ENCODE measurements at places on chromosomes 3 and 15. TPM values are rescaled to one million over a fixed set of nuclear protein-coding genes. Genes with fewer than 3 reads are reported as not detected.

DNA sequence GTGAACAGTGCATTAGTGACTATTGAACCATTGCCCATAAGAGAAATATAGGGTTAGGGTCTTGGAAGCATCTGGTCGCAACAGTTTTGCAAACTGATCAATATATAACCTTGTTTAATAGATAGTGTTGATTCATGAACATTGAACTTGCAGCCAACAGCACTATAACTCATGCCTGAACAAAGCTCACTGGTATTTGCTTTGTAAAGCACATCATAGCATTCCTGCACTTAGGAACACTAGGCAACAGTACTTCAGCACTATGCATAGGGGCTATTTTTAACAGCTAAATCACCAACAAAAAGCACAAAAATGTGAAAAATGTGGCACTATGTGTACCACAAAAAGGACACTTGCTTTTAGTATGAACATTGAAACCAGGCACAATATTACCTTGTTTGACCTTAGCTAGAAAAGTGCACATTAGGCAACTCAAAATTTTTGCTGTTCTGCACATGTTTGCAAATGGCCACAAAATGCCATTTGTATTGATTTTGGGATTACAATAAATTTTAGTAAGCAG lies 68.0 kb downstream of the OXNAD1 start:
- no peaks in the 10 kb centered on the region for H3K4me1 ChIP-seq
- no peak overlapping the region for H3K4me3 ChIP-seq
- H3K36me3 ChIP-seq = no peaks in the 10 kb centered on the region
- H3K27me3 ChIP-seq = no peaks in the 10 kb centered on the region
- no peak for DNase-seq

- H3K4me1 ChIP-seq = no peaks in the 10 kb centered on the region
- no peaks in the 10 kb centered on the region for H3K36me3 ChIP-seq
- H3K4me3 ChIP-seq = no peak overlapping the region
- no peak for DNase-seq
- H3K27ac ChIP-seq = no peak overlapping the region
These were observed 528.1 kb upstream of the MCTP2 start for GRCh38 chr15:93703092-93703739.

Gene TRAT1
- 1.3 TPM for total RNA-seq

Gene RHCG
- total RNA-seq = not detected

Gene PTPN23
- total RNA-seq = 44.0 TPM

DNA sequence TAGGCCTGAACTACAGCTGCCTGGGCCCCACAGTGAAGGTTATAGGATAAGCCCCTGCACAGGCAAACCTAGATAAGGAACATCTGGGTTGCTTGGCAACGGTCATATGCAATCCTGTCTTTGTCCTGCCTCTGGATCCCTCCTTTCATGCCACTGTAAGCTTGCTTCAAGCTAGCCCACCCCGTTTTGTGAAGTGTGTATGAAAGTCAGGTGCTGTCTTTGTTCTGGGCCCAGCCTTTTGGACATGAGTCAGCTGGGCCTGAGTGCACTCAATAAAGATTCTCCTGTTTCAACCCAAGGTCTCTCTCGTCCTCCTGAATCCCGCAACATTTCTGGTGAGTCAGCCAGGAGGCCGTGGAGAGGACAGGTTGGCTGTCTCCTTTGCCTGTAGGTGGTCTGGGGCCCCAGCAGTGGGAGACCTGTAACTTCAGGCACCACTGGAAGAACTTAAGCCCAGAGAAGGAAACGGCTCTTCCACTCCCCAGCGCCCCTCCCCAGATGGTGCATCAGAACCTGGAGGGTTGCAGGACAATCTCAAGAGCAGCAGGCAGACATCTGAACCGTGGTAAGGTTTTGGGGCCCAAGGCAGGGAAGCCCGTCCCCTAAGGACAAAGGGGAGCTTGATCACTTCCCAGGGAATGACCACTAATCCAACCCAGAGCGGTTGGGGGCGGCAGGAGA lies 8.3 kb upstream of the SLC9C1 start:
- no peak overlapping the region for H3K4me3 ChIP-seq
- no peaks in the 10 kb centered on the region for H3K27me3 ChIP-seq
- no peak overlapping the region for H3K27ac ChIP-seq
- H3K36me3 ChIP-seq = no peaks in the 10 kb centered on the region
- peak; percentile 34 for DNase-seq
- H3K4me1 ChIP-seq = peaks cover 2% of the 10 kb centered on the region

DNA sequence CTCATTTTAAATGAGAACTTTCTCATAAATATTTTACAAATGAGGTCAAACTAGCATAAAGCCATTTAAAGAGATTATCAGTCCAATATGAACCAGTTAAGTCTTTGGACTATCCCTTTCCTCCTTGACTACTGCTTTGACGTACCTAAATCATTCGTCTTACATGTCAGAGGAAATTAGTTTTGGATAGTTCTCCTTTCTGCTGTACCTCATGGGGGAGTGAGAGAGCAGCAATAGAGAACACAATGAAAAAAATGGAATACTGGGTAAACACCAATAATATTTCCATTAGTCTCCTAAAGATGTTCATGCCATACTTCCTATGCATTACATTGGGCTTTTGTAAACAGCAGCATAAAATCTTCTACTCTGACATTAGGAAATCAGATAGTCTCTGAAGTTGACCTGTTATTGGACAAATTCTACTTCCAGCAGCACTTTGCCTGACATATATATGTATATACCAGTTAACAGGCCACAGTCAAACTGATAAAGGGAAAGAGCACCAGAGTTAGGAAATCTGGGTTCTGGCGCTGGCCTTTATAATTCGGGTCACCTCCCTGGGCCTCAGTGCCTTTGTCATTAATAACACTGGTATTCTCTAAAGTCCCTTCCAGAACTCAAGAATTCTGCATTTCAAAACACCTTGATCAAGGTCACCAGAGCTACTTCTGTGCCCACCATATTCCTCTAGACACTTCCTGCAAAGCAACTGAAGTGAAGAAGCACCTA lies 26.8 kb downstream of the TIMMDC1 start:
- no peaks in the 10 kb centered on the region for H3K4me1 ChIP-seq
- H3K27me3 ChIP-seq = no peaks in the 10 kb centered on the region
- H3K36me3 ChIP-seq = peaks cover 4% of the 10 kb centered on the region

DNA sequence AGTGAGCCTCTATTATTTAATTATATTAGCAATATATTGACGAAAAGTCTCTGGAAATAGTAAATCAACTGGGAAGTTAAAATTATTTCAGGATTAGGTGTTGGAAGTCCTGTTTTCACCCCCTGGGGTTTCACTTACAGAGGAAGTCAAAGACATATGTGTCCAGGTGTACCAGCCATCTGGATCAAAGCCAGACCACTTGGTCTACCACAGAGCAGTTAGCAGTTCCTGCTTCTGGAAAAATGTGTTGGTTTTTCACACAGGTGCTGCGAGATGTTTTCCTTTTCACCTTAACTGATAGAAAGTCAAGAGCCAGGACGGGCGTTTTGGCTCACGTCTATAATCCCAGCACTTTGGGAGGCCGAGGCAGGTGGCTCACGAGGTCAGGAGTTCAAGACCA lies 13.1 kb downstream of the MME start:
- no peaks in the 10 kb centered on the region for H3K36me3 ChIP-seq
- H3K27ac ChIP-seq = no peak overlapping the region
- H3K4me1 ChIP-seq = no peaks in the 10 kb centered on the region
- no peaks in the 10 kb centered on the region for H3K27me3 ChIP-seq
- DNase-seq = no peak

DNA sequence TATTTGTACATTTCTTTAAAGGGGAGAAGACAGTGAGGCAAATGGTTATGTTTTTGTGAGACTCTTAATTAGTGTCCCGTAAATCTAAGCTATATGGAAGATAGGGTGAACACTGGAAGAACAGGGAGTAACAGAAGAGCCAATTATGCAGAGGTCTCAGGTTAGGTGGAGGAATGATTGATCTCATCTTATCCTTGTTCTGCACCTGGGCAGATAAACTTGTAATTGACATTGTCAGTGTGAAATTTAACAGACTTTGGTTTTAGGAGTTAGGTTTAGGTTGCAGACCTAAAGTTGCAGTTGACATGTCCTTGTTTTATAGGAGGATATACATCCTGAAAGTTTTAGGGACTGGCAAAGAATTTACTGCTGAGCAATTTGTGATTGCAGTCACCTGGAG lies 3.1 kb upstream of the TWF2 start:
- H3K27me3 ChIP-seq = no peaks in the 10 kb centered on the region
- no peak overlapping the region for H3K4me3 ChIP-seq
- H3K36me3 ChIP-seq = no peaks in the 10 kb centered on the region
- no peak for DNase-seq

GRCh38 chr3:12780751-12781150 lies 15.7 kb upstream of the CAND2 start:
- no peak overlapping the region for H3K4me3 ChIP-seq
- no peaks in the 10 kb centered on the region for H3K4me1 ChIP-seq
- H3K27ac ChIP-seq = no peak overlapping the region
- DNase-seq = no peak
- H3K36me3 ChIP-seq = no peaks in the 10 kb centered on the region
- no peaks in the 10 kb centered on the region for H3K27me3 ChIP-seq

Gene LRRC31
- total RNA-seq = not detected

- no peak overlapping the region for H3K27ac ChIP-seq
- no peaks in the 10 kb centered on the region for H3K27me3 ChIP-seq
- no peak overlapping the region for H3K4me3 ChIP-seq
- DNase-seq = no peak
- no peaks in the 10 kb centered on the region for H3K4me1 ChIP-seq
These were observed 16.6 kb upstream of the SEC13 start for GRCh38 chr3:10337323-10338163.

- no peak overlapping the region for H3K4me3 ChIP-seq
- DNase-seq = no peak
- H3K36me3 ChIP-seq = no peaks in the 10 kb centered on the region
- no peaks in the 10 kb centered on the region for H3K27me3 ChIP-seq
These were observed 38.5 kb downstream of the TMEM41A start for GRCh38 chr3:185460309-185460708.

Gene GATA2
- 12.5 TPM for total RNA-seq

Gene ROPN1
- not detected for total RNA-seq

Gene DUOXA1
- total RNA-seq = 4.9 TPM
